CMK (cell line): ENCODE measurements at places on chromosomes 11 and 22.

GRCh38 chr11:57263351-57263750, 26.3 kb upstream of the APLNR start:
- no peak for DNase-seq

DNA sequence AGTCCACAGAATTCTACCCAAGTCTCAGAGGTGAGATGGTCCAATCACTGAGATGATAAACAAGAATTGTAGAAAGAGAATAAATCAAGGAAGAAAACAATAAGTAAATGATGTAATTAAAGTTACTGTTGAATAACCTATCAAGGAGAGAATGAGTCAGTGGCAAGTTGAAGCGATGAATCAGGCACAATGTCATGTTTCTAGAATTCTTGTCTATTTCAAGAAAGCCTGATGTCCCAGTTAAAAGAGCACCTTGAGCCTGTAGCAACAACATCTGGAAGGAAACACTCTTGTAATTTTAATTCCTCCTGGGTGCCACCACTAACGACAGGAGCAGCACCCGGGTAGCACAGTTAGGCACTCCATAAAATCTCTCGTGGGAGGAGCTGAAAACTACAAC, 67.9 kb upstream of the SLC35C1 start:
- DNase-seq = no peak

GRCh38 chr11:85961930-85962363, 106.8 kb downstream of the CCDC83 start:
- DNase-seq = no peak

- no peak for DNase-seq
Observed at GRCh38 chr11:133636711-133637355, 104.5 kb upstream of the OPCML start.

DNA sequence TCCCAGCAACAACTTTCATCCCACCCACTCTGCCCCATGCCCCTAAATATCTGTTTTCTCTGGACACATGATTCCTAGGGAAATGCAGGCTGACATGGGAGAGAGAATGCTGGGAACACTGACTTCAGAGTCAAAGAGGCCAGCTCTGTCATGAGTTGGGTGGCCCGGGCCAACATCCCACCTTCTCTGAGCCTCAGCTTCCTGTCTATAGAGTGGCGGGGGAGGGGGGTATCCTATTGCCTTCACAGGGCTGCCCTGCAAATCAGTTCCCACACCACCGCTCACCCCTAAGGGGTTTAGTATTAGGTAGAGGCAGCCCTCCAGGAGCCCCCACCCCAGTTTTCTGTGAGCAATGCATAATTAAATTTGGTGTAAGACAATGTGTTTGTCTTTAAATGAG, 175.0 kb upstream of the NCAM1 start:
- DNase-seq = no peak

GRCh38 chr22:45312856-45313255, 3.1 kb downstream of the FAM118A start:
- no peak for DNase-seq

GRCh38 chr22:37202001-37202555, 10.2 kb downstream of the SSTR3 start:
- DNase-seq = no peak

- no peak for DNase-seq
Observed at GRCh38 chr11:65695459-65696241, 16.4 kb upstream of the KAT5 start.
